ENCODE measurements at places on chromosomes 5 and 9.

- no peak for DNase-seq
Observed at GRCh38 chr9:127264462-127265219, at the start of gene GARNL3. Gene GARNL3, plus strand, starts transcription at chr9:127264774. Its CDS starts 104 bp downstream, at chr9:127264878.

- DNase-seq = no peak
Observed at GRCh38 chr5:53303105-53303504, 177.3 kb upstream of the FST start.

DNA sequence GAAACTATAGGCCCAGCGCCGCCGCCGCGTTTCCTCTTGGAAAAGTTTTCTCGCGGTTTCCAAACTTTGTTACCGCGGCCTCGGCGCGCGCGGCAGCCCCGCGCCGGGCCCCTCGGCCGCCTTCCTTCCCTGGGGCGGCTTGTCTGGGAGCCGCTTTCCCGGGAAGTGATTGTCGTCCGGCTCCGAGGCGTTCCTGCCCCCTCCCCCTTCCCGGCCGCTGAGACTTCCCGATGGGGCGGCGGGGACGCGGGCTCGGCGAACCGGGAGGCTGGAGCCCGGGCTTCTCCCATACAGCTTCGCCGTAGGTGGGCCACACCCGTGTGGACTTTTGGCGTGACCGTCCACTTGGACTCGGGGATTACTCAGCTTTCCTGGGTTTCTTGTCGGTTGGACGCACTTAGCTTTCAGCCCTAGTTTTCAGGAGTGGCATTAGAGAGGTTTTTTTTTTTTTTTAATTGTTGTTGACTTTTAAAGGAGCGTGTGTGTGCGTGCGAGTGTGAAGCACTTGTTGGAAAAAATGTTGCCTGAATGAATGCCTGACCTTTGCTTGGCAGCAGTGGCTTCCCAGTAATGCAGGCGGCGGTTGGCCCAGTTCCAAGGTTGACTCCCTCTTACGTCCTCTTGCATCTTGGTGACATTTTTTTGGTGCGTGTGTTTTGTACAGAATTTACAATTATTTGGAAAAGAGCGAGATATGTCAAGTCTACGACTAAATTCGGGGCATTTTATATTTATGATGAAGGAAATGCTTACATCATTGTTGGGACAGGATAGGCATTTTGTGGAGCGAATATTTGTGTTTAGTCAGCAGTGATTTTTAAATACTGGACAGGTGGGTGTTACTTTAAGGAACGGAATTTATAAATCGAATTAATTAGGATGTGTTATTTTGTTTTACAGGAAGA is 821 bp downstream of the CTNNA1 start:
- DNase-seq = peak; percentile 92

DNA sequence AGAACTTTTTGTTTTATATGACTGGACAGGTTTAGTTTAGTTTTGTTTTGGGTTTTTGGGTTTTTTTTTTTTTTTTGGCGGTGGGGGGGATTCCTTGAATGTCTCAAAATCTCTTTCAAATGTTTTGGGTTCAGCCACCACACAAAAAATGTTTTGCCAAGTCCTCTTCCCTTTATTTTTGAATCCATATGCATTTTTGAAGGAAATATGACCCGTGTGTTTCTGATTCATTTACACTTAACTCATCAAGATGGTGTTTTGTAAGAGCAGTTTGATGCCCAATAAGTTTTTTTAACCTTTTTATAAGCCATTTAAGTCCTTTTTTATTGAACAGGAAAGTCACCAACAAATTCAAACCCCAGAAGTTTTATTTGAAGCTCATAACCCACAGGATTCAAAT is 209.8 kb downstream of the CWC27 start:
- peak; percentile 10 for DNase-seq

- DNase-seq = peak; percentile 20
Observed at GRCh38 chr9:22119522-22120158, 110.5 kb upstream of the CDKN2B start.

GRCh38 chr9:13088720-13089427 is 190.6 kb downstream of the MPDZ start:
- DNase-seq = peak; percentile 25
